ENCODE measurements at places on chromosomes 2 and 18.

DNA sequence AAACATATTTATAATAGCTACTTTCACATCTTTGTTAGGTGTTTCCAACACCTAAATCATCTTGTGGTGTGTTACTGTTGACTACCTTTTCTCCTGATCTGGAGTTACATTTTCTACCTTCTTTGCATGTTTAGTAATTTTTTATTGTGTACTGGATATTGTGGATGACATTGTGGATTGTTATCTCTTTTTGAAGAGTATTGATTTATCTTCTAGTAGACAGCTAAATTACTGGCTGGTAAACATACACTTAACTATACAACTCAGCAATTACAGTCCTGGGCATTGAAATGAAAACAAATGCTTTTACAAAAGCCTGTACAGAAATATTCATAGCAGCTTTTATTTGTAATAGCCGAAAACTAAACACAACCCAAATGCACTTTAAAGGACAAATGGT, 150.8 kb downstream of the PTRHD1 start:
- DNase-seq: no peak

GRCh38 chr2:85063981-85064599, 69.1 kb upstream of the TCF7L1 start:
- no peak for DNase-seq

GRCh38 chr2:120794716-120795115, 59.0 kb downstream of the GLI2 start:
- DNase-seq: no peak

DNA sequence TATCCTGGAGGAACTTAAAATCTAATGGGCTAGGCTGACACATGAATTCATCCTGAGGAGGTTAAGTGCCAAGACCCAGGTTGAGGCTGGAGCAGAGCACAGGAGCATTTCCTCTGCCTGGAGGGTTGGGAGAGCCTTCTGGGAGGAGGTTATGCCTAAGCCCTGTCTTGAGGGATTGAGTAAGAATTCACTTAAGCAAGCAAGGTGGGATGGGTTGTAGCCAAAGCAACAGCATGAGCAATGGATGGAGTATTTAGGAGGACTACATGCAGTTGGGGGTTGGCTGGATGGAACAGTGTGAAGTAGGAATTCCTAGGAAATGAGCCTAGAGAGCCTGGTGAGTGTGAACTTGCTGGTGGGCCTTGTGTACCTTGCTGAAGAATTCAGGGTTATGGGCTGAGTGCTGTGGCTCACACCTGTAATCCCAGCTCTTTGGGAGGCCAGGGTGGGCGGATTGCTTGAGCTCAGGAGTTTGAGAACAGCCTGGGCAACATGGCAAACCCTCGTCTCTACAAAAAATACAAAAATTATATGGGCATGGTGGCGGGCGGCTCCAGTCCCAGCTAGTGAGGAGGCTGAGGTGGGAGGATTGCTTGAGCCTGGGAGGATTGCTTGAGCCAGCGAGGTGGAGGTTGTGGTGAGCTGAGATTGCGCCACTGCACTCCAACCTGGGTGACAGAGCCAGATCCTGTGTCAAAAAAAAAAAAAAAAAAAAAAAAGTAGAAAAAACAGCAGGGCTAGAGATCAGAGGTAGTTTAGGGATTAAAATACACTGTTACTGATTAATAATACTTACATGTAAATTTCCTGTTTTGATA, 22.2 kb downstream of the TANC1 start:
- DNase-seq: no peak

DNA sequence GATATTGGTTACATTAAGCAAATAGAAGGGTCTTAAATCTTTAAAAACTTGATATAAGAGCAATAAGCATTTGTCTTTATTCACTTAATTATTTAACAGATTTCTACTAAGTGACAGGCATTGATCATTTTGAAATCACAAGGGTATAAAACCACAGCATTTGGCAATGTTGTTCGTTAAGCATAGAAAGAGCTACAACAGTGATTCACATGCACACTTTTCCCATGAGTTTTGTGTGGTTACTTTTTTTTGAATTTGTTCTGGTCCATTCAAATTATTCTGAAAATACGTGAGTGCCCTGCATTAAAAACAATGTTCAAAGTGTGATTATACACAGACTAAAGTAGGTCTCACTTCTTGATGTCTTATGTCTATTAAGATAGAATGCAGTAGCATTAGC, 52.2 kb downstream of the LYPD6B start:
- no peak for DNase-seq

DNA sequence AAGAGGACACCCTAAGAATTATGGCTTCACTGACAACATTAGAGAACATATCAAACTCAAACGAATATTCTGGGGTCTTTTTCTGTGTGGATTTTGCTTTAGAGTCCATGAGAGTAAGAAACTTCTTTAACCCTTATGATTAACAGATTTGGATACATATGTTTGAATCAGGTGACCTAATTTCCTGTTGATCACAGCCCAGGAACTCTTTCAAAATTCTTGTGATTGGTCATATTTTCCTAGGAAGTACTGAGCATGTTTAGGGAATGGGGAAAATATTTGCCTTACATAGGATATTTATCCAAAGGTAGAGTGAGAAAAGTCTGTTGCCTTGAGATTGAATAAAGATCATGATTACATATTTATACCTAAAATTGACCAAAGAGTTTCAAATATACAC, 160.0 kb downstream of the KCNH7 start:
- no peak for DNase-seq

All from CD4-positive, alpha-beta T cell treated with Interleukin-21 for 1 hour (primary cell).